Activated CD4-positive, alpha-beta T cell treated with anti-CD3 and anti-CD28 coated beads for 4 hours (primary cell): ENCODE measurements at places on chromosomes 1 and 21.

DNA sequence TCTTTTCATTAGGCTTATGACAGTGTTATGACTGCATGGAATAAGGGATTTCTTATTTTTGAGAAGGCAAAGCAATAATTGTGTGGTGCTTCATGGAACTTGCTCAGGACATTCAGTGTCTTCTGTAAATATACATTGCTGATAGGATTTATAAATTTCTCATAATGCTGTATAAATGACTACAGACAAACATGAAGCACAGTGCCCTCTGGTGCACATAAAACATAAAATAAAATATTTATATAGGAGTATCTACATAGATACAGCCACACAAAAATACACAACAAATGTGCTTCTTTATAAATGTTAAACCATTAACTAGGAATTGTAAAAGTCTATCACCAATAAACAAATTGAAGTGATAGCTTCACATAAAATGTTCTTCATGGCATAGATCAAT lies 24.1 kb downstream of the BRINP3 start:
- no peak for DNase-seq

GRCh38 chr1:15816674-15817073 lies 9.2 kb upstream of the UQCRHL start:
- DNase-seq, result no peak

- DNase-seq, result no peak
Observed at GRCh38 chr1:169648709-169649108, 18.8 kb upstream of the SELP start.

DNA sequence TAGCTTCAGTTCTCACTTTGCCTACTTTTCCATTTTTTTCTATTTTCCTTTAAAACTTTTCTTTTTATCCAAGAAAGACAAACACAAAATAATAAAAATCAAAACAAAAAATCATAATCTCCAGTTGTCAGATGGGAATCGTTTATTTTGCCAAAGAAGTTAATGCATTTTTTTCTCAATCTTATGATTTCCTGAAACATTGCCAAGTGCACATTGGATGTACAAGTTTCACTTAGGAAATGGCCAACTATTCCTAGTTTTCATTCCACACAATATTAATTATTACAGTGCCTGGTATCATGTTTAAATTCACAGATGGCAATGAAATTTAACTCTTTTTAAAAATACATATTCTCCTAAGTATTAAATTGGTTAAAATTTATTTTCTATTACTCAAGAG lies 1050.5 kb downstream of the TTLL7 start:
- no peak for DNase-seq

DNA sequence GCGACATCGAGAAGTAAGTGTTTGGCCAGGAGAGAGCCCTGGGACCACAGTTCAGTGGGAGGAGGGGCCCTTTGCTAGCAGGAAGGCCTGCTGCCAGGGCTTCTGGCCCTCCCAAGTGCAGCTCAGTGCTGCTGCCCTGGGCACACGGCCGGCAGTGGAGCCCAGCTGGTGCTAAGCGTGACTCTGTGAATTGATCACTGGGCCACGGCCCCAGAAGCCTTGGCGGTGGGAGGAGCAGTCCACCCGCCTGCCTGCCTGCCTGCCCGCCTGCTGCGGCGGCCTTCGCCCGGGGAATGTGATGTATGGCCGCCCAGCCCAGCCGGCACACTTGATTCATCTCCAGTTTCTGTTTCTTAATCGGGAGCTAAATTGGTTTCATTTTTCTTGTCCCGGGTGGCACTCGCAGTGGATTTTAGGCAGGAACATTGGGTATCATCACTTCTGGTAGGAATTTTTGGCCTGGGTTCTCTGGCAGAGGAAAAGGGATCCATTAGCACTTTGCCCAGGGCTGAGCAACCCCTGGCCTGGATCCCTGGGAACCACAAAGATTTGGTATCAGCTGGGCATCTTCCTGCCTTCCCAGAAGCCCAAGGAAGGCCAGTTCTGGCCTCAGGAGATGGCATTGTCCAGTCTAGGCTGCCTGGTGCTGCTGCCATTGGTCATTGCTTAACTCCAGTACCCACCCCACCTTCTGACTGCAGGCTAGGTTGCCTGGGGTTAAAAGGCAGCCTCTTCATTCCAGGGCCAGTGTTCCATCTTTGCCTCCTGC lies 28.6 kb downstream of the TMEM53 start:
- DNase-seq, result no peak

GRCh38 chr1:8252266-8252951 lies 65.5 kb upstream of the SLC45A1 start:
- DNase-seq, result no peak

DNA sequence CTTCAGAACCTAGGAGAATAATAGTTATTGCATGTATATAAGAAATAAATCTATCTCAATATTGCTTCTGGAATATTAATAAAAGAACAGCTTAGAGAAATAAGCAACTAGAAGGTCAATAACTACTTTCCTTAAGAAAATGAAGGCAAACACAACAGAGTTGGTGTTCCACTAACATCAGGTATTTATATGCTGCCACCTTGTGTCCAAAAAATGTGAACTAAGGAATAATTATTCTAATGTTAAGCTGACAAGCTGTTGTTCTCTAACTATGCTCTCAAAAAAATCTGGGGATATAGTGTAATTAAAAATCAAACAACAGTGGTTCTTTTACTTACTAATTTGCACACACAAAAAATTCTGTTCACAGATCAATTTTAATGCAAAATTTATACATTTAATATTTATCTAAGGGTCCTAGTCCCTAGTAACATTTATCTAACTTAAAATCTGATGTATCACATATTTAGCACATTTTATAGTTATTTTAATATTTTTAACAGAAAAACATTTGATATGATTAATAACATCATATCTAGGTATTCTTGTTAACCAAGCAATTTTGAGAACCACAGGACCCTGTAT lies 39.6 kb downstream of the UCHL5 start:
- DNase-seq, result no peak

- DNase-seq, result peak; percentile 14
Observed at GRCh38 chr1:209823143-209824041, 4.4 kb upstream of the UTP25 start.

- DNase-seq, result no peak
Observed at GRCh38 chr1:87250336-87250735, 78.3 kb upstream of the LMO4 start.

GRCh38 chr1:95116580-95117206 lies 462 bp upstream of the TLCD4 start:
- peak; percentile 56 for DNase-seq
